T-helper 2 cell treated with Interferon-gamma antibody and Interleukin-4, amounts not matched to agents 100 ng/mL and 5 ng/mL, for 36 hours (primary cell): ENCODE measurements at places on chromosomes 13 and 19. TPM values are rescaled to one million over a fixed set of nuclear protein-coding genes. Genes with fewer than 3 reads are reported as not detected.

Gene CAPN12
- 4.4 and 5.3 TPM in 2 replicates for total RNA-seq

Gene SOX1
- not detected in 2 replicates for total RNA-seq

Gene CALR3
- total RNA-seq, result 0.18 TPM in 1 of 2 replicates, not detected in the other

Gene IFNL1
- total RNA-seq, result 0.25 TPM in 1 of 2 replicates, not detected in the other
